ENCODE measurements at places on chromosomes 2 and 18.

- DNase-seq = no peak
Measured at GRCh38 chr2:75707901-75708300, 2.8 kb downstream of the GCFC2 start.

DNA sequence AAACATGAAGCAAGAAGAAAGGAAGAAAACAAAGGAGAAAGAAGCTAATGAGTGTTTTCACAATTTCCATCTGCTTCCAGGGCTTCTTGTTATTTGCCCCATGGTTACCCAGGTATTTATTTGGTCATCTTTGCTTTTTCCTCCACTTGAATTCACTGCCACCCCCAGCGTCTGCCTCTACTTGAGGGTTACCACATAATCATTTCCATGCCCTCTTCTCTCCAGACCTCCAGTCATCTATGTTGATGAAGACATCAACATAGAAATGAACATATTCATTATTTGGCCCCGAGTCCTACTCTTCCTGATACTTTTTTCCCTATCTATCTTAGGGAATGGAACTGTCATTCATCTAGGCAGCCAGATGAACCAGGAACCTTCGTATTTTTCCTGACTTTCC, 133.6 kb upstream of the CAVIN2 start:
- no peak for DNase-seq

- DNase-seq = no peak
Measured at GRCh38 chr2:172293952-172294351, 133.4 kb upstream of the ITGA6 start.

DNA sequence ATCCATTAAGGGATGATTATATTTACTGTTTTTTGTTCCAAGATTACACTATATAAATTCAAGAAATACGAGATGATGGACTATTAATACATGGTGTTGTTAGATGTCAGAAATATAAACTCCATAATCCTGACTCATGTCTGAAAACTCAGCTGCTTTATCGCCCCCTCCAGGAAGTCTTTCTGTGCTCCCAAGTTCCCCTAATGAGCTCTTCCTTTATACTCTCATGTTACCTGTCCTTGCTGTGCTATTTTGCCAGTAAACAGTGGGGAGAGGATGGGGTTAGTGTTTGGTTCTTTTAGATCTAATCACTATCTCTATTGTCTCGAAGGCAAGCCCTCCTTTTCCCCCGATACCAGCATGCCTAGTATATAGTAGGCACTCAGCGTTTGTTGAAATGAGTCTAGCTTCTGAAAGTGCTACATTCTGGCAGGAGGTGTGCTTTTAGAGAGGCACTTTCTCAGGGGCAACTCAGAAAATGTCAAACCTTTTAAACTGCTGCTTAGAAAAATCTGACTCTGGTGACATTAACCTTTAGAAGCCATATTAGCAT, 21.4 kb upstream of the BARD1 start:
- no peak for DNase-seq

DNA sequence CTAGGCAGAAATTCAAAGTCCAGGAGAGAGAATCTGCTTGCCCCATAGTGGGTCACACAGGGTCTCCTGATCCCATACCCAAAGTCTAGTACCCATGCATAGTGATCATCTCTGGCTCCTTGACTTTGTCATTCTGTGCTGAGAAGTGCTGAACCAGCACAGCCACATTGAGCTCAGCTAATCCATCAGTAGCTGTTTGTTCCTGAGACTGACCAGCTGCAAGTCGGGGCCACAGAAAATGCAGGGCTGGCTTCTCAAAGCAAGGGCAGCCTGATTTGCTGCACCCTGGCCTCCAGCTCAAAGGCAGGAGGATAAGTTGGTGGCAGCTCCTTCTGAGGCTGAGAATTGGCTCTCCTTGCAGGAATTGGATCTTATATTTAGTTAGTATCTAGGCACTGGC, 72.2 kb downstream of the LYPD1 start:
- DNase-seq = no peak

DNA sequence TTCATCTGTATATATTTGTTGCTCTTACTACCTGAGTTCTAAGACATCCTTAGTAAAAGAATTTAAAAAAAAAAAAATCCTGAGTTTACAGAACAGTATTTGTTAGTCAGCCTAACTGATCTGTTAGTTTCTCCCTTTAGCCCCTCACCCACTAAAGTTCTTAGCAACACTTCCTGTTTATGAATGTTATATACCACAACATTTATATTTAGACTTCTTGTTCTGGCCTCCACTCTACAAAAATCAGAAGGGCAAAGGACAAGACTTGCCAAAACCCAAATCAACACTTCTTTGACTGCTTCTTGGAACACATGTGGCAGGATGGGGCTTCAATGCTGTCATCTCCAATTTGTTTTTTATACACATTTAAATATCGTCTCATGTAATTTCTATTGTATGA, 71.1 kb downstream of the MGAT5 start:
- no peak for DNase-seq

DNA sequence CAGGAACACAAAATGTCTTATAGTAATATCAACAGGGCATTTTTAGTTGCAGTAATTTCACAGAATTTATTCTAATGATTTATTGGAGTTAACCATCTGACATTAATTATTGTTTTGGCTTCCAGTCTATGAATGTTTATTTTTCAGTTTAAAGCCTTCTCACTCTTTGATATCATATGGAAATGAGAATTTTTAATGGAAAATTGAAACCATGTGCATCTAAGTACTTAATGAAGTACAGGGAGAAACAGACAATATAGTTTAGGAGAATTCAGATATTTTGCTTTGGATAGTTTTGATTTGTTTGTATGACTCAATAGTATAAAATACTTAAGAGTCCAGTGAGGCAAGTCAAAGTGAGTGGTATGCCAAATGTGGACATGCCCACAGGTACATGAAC, 126.1 kb downstream of the OLA1 start:
- DNase-seq = no peak

- no peak for DNase-seq
Measured at GRCh38 chr2:27109083-27109482, 9.8 kb downstream of the CGREF1 start.

DNA sequence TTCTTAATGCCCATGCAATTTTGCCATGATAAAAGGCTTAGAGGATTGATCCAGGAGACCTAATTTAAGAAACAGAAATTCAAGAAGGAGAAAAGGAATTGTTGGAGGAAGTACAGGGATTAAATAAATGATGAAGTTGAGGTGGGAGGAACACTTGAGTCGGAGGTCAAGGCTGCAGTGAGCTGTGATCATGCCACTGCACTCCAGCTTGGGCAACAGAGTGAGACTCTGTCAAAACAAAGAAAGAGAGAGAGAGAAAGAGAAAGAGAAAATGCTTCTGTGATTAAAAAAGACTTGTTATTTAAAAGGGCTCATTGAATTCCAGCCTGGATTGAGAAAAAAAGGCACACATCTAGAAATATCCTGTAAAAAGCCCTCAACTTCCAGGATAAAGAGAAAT, 123.2 kb downstream of the B3GNT2 start:
- DNase-seq = no peak

GRCh38 chr2:69917852-69918251, 2.9 kb downstream of the MXD1 start:
- no peak for DNase-seq

GRCh38 chr2:33336036-33336625, 140.3 kb upstream of the RASGRP3 start:
- no peak for DNase-seq

GRCh38 chr2:167406558-167406957, 518.3 kb downstream of the XIRP2 start:
- no peak for DNase-seq

DNA sequence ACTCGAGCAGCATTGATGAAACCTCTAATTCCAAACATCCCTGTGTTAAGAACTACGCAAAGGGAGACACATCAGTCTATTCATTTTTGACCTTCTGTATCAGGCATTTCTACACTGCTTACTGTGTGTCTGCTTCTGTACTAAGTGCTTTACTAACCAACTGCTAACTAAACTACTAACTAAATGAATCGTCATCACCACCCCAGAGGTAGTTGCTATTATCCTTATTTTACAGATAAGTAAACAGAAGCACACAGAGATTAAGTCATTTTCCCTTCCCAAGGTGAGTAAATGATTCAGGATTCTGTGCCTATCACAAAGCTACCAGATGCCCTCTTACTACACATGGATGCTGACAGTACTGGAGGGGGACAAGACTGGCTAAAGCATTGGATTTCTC, 284.1 kb downstream of the AGPS start:
- DNase-seq = no peak

DNA sequence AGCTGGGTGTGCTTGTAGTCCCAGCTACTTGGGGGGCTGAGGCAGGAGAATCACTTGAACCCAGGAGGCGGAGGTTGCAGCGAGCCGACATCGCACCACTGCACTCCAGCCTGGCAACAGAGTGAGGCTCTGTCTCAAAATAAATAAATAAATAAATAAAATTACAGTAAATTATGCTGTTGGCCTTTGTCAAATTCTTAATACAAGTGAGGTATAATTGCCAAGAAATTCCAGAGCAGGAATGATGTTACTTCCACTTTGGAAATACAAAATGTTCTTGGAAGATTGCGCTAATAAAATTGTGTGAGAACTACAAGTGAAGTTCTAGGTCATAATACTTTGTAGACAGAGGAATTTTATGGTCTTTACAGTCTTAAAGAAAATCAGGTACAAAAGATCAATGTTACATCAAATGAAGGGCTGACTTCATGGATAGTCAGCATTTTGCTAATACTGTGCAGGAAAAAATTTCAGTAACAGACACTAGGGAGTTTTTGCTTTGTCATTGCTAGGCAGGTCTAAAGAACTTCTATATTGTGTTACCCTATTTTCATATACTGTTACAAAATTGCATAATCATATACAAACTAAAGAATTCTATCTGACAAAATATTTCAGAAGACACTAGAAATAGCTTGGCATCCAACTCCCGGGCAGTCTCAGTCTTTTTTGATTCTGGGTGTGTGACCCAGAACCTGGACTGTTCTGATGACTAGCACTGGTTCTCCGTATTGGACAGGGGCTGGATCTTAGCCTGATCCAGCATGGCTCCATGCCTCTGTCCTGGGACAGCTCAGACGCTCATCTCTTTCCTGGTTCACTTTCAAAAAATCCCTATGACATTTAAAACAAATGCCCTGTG, 76.0 kb upstream of the STK17B start:
- no peak for DNase-seq

- no peak for DNase-seq
Measured at GRCh38 chr18:78480262-78481054, 499.2 kb upstream of the SALL3 start.

DNA sequence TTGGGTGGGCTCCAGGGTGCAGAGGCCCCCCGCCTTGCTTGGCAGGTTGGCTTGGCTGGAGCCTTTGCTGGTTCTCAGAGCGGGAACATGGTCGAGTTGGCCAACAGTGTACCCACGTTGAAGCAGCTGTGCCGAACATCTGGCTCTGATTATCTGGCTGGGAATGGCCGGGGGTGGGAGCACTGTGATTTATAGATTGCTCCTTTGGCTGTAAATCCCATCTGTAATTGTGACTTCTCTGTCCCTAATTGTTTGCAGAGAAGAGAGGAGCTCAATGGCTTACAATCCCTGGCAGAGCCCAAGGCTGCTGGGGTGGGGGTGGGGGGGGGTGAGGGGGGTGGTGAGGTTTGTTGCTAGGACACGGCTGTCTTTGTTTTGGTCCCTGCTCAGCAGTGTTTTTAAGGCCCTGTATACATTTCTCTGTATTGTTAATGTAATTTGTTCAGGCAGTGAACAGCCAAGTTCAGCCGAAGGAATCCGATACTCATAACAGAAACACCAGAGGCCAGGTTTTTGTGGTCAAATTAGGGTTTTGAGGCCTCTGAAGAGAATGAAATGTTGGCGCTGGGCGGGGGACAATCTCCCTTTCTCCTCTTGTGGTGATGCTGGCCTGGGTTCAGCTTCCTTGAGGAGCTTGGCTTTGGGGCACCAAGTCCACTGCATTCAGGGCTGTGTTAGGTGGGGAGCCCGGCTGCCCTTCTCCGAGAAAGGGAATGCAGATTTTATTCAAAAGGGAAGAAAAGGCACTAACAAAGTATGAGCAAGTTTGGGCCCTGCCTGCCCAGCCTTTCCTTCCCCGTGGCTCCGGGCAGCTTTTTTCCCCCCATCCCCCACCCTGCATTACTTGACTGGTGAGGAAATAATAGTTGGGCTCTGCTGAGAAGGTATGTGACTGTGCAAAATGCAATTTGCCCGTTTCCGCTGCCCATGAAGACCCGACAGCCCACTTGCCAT, 82.5 kb downstream of the TCF7L1 start:
- DNase-seq = peak; percentile 89

- no peak for DNase-seq
Measured at GRCh38 chr2:60530660-60531281, 22.7 kb downstream of the BCL11A start.

GRCh38 chr2:128091726-128092080, 703 bp downstream of the UGGT1 start:
- no peak for DNase-seq

DNA sequence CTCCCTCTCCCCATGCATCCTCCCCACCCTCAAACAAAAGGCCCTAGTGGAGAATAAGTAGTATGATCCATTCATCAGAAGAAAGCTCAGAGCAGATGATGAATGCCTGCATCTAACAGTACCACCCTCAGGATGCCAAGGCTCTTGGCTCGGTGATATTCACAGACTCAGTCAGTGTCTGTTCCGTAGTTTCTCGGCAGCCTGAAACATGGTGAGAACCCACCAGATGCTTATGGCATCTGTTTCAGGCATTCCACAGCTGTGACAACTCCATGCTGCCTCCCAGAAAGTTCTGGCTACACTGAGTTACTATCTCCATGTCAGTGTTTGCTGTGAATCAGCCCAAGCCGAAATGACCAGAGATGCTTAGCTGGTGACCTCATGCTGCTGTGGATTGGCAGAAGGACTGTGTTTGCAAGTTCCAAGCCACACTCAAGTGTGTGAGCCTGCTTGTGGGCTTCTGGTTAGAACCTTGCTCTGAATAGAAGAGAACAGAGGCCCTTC, 83.9 kb downstream of the WDSUB1 start:
- DNase-seq = peak; percentile 84

DNA sequence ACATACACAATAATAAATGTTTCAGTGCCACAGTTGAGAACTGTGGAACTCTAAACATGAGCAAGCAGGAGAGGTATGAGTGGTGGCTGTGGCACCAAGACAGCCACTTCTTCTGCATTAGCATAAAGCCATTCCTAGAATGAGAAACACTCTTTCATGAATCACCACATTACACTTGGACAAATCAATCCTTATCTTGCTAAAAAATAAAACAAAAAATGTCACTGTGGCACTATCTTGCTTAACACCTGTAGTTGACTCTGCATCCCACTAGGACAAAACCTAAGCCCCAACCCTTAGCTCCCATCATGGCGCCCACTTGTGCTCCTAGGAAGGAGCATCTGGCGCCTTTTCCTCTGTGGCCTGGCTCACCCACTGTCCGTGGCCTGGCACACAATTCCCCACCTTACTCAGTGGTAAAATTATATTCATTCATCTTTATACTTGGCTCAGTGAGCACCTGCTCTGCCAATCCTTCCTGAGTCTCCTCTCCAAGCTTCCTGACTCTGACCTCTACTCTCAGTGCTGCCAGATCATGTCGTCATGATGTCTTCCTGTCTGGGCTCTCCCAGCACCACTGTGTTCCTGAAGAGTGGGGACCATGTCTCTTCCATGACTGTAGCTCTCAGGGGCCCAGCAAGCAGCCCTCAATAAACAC, 272.9 kb downstream of the LNPK start:
- DNase-seq = no peak

Measured in HFF-Myc (cell line).